Effector CD4-positive, alpha-beta T cell (primary cell): ENCODE measurements at places on chromosomes 12 and 14.

DNA sequence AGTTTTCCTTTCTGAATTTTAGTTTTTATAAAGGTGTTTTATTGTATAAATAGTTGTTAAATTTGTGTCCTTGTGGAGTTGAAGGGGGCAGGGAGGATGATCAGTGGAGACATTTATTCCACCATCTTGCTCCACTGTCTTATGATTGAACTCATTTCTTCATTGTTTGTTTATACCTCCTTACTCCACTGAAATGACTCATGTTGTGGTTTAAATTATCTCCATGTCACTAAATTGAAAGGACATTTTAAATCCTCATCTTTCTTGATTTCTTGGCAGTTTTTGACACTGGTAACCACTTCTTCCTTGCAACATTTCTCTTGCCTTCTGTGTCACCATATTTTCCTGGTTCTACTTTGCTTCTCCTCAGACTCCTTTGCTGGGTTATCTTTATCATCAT lies 23.6 kb upstream of the FERMT2 start:
- DNase-seq, result no peak

GRCh38 chr14:59337141-59337611 lies 128.0 kb downstream of the GPR135 start:
- no peak for DNase-seq

- DNase-seq, result no peak
These were observed 556 bp downstream of the GPRC5A start for GRCh38 chr12:12891881-12892355.

GRCh38 chr12:108564724-108565123 lies 2.3 kb downstream of the ISCU start:
- no peak for DNase-seq

- DNase-seq, result no peak
These were observed 130.4 kb downstream of the DICER1 start for GRCh38 chr14:95026851-95027463.

DNA sequence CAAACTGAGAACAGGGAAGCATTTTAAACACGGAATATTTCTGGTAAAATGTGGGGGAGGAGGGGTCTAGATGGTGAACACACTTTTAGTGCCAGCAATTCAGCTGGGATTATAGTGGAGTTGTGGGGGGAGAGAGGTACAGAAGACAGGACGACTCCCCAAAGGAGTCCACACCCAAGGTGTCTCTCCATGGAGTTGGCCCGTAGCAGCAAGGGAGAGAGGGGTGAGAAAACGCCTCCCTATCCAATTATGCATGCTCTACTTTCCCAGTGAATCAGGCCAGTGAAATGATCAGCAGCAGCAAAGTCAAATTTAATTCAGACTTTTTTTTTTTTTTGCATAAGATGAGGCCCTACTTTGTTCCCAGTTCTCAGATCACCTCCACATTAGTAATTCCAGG lies 38.6 kb downstream of the BTG1 start:
- DNase-seq, result no peak

DNA sequence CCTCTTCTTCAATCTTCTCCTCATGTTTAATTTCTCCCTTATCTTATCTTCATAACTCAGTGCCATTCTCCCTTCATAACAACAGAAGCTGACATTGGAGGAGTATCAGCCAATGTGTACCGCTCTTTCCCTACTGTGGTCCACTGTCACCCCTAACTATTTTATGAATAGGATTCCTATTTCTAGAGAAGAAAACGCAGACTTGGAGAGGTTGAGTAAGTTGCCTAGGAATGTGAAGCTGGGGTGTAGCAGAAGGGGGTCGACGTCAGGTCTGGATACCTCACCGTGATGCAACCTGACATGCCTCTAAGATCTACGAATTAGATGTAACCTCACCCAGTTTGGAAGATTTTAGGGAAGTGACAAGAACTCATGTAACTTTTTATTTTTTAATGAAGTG lies 17.1 kb downstream of the LMO3 start:
- DNase-seq, result no peak

DNA sequence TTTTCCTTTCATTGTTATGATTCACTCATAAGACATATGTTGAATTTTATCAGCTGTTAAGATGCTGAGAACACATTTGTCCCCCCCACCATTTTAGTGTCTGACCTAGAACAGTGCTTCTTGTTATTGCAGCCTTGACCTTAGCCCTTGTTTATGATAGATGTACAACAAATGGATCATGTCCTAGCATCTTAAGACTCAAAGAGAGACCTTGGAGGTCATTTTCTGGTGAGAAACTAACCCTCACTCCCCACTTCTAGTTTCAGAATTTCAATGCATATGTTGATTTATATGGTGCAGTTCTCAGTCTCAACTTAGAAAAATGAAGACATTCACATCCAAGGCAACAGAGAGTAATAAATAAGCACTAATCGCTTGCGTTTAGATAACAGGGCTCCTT lies 391.2 kb downstream of the AEBP2 start:
- no peak for DNase-seq
